Activated T-helper 17 cell treated with anti-CD3 and anti-CD28 coated beads, Interleukin-2, amount 50 U/mL, for 72 hours (primary cell): ENCODE measurements at places on chromosomes 13 and 19.

DNA sequence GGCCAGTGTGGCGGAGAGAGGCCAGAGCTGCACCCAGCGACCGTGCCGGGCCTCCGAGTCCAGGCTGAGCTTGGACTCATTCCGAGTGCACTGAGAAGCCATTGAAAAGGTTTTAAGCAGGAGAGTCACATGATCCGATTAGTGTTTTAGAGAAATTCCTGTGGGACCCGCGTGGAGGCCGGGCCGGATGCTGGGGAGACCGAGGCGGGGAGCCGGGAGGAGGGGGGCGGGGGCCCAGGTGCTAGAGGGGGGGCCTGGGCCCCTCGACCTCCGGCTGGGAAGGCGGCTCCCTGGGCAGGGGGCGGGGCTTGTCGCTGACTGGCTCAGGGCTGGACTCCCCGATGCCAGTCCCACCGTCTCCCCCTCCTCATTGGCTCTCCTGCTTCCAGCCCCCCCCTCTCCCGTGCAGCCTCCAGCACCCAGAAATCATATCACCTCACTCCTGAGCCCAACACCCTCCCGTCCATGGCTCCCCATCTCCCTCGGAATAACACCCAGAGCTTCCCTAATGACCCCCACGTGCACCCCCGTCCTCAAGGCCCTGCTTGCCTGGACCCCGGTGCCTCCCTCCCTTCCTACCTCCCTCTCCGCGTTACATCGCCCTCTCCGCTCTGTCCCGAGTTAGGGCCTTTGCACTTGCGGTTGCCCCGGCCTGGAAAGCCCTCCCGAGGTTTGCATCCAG, 5.2 kb upstream of the ZNF579 start:
- ATAC-seq: peak; percentile 24

- ATAC-seq: no peak
These were observed 186.7 kb downstream of the STK24 start for GRCh38 chr13:98390086-98390715.

GRCh38 chr13:113881614-113882266, 17.9 kb upstream of the GAS6 start:
- peak; percentile 37 for ATAC-seq

- ATAC-seq: peak; percentile 46
These were observed 11.8 kb downstream of the PPP1R37 start for GRCh38 chr19:45104658-45105349.

GRCh38 chr19:18427080-18427742, 8.0 kb downstream of the SSBP4 start:
- ATAC-seq: no peak

DNA sequence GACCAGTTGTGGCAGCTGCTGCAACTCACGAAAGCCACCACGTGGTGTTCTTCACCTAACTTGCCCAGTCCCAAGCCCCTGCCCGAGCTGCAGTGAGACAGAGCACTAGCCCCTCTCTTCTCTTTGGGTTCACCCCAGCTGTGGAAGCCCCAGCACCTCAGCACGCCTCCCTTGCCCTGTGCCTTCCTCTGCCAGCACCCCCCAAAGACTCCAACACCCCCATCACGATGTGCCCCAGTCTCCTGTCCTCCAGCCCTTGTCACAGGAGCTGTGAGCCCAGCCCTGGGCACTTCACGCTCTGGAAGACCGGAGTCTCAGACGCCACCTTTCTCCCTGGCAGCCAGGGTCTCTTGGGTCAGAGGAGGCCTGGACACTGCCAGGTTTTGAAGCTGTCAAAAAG, 2.2 kb upstream of the ZNF135 start:
- ATAC-seq: no peak

GRCh38 chr19:29834991-29835846, 23.4 kb downstream of the CCNE1 start:
- ATAC-seq: no peak

GRCh38 chr13:51900471-51900870, 38.7 kb downstream of the CCDC70 start:
- no peak for ATAC-seq

DNA sequence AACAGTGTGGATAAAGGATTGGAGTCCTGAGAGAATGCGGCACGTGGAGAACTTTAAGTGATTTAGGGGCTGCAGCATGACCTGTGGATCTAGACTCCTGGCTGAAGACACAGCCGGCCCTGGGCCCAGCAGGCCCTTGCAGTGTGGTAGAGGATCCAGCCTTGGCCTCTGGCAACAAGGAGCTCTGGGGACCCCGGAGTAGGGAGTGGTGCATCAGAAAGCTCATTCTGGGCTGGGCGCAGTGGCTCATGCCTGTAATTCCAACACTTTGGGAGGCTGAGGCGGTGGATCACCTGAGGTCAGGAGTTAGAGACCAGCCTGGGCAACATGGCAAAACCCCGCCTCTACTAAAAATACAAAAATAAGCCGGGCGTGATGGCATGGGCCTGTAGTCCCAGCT, 76.0 kb downstream of the CHST8 start:
- no peak for ATAC-seq

- no peak for ATAC-seq
These were observed 21.2 kb downstream of the CCNA1 start for GRCh38 chr13:36453516-36453915.

GRCh38 chr13:51756651-51757050, 47.3 kb downstream of the DHRS12 start:
- ATAC-seq: no peak

- no peak for ATAC-seq
These were observed 1.3 kb upstream of the CEACAM20 start for GRCh38 chr19:44530777-44531176.

DNA sequence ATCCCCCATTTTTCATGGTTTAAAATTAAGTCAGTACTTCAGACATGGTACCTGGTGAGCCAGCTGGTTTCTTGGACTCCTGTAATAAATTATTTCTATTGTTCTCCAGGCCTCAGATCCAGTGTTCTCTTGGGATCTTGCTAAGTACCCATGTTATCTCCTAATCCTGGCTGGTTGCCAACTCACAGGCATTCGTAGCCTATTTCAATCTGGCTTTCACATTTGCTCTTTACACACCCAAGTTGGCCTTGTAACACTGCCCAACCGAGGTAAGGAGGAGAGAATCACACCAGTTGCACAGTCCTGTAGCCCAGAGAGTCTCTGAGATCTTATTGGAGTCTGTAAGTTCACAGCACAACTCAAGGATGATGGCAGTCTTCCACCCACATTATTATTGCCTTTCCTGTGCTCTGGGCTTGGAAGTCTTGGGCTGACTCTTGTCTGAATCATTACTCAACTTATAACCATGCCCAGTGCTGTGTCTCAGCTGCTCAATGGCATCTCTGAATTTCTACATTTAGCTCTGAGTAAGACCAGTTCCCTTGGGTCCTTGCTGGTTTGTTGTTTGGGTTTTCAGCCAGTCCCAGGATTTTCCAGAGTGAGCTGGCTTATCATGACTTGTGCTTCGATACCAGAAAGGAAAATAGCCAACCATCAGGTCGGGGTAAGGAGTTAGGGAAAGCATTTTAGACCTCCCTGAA, 76.6 kb upstream of the KLF12 start:
- peak; percentile 59 for ATAC-seq

DNA sequence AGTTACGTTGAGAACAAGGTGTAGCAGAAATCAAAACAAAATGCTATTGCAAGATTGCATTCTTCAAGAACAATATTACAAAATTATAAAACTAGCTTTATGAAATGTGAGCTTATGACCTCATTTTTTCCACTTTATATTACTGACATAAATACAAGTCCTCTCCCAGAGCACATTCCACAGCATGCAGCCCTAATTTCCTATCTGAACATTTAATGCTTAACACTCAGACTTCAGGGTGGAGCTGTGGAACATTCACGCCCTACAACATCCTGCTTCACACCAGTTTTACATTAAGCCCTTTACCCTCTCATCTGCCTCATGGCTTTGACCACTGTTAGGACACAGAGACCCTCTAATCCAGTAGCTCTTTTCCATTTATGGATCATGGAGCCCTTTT, 65.5 kb downstream of the EPSTI1 start:
- no peak for ATAC-seq

- ATAC-seq: peak; percentile 8
These were observed 501 bp downstream of the GTPBP3 start for GRCh38 chr19:17337675-17338432.
